ENCODE measurements at places on chromosomes 6 and 20.

- DNase-seq = no peak
Observed at GRCh38 chr6:157063923-157064322, 259.4 kb downstream of the TMEM242 start.

- DNase-seq = no peak
Observed at GRCh38 chr6:139080255-139080920, 51.8 kb downstream of the ABRACL start.

DNA sequence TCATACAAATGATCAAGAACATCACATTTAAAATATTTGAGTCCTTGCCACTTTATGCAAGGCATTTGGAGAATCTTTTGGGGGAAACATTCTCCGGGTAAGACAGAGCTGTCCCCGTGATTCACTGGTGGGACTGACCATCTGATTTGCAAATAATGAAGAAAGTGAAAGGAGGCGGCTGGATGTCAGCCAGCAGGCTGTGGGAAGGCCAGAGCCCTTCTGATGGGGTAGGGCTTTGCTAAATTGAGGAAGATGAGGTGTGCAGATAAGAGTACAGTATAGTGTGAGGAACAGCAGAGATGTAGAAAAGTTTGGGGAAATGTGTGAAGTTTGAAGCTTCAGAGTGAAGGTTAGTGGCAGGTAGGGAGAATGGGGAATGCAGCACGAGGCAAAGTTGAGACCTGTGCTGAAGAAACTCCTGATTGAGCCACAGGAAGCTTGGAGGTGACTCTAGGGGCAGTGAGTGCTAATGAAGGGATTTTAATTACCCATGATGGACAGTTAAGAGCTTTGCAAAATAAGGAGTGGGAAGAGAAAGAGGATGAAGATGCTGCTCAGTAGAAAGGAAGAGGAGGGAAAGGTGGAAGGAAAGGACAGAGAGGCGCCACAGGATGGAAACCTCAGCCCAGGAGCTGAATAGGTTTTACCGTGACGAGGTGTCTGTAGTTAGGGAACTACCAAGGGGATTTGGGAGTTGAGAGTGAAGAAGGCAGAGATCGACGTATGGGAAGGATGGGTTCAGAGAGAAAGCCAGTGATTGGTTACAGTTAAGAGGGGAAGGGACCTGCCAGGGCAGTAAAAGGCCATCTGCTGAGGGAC, 68.7 kb downstream of the SNX9 start:
- DNase-seq = no peak

DNA sequence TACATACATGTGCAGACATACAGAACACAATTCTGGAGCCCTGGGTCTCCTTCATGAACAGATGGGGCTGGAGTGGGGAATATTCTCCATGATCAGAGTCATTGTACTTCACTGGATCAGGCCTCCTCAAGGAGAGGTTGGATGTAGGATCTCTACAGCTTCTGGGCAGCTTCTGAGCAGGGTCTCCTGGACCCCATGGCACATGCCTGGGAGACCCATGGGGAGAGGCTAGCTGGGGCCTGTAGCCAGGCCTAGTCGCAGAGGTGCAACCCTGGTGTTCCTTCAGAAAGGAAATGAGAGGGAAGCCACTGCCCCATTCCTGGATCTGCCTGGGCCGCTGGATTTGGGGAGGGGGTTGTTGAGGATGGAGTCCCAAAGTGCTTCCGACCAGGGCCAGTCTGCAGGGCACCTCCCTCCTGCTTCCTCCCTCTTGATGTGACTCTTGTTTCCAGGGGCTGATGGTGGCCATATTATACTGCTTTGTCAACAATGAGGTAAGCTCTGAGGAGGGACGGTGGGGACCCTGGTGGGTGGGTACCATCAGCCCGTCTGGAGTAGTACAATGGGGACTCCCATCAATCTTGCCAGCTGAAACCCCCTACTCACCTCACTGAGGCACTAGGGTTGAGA, 31.8 kb downstream of the GLP1R start:
- no peak for DNase-seq

- DNase-seq = peak; percentile 11
Observed at GRCh38 chr6:119284861-119285521, 64.6 kb downstream of the MAN1A1 start.

GRCh38 chr6:104407957-104408356, 451.8 kb downstream of the HACE1 start:
- no peak for DNase-seq

GRCh38 chr6:155483858-155484257, 28.2 kb upstream of the NOX3 start:
- DNase-seq = no peak

GRCh38 chr6:147390909-147391536, 117.5 kb upstream of the SAMD5 start:
- no peak for DNase-seq

- no peak for DNase-seq
Observed at GRCh38 chr6:1518855-1519254, 90.9 kb upstream of the FOXC1 start.

- DNase-seq = no peak
Observed at GRCh38 chr6:19873031-19873430, 35.9 kb downstream of the ID4 start.

GRCh38 chr20:42098418-42098817, 480.2 kb upstream of the CHD6 start:
- DNase-seq = no peak

- DNase-seq = peak; percentile 9
Observed at GRCh38 chr6:128327890-128328289, 192.5 kb downstream of the PTPRK start.

DNA sequence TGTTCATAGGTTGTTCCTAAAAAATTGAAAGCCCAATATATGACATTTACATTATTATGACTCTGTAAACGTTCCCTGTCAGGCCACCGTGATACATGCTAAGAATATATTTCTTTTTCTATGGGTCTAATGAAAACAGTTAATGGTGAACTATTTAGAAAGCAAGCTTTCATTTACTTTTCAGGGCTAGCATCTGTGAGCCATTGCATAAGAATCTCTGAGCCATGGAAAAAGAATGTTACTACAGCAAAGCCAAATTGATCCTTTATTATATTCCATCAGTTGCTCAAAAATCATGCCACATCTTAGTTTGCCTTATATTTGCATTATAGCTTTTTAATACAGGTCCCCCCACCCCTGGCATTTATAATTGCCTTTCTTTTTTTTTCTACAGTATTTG, 275.5 kb downstream of the ZFAND3 start:
- no peak for DNase-seq

DNA sequence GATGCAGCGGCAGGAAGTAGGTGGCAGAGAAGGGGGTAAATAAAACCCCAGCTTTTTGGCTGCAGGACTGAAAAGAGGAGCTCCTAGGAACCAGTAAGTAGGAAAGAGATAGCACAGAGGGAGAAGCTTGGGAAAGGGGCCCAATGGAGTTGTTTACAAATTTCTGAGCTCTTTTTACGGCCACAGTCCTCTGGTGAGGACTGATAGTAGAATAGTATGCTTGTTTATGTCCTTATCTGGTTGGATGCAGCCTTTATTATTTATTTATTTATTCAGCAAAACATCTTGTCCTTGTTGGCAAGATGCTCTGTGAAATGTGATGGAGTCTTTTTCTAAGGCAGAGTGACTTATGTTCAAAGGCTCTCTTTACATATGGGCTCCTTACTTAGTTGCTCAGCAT, 119.7 kb upstream of the AHI1 start:
- no peak for DNase-seq

DNA sequence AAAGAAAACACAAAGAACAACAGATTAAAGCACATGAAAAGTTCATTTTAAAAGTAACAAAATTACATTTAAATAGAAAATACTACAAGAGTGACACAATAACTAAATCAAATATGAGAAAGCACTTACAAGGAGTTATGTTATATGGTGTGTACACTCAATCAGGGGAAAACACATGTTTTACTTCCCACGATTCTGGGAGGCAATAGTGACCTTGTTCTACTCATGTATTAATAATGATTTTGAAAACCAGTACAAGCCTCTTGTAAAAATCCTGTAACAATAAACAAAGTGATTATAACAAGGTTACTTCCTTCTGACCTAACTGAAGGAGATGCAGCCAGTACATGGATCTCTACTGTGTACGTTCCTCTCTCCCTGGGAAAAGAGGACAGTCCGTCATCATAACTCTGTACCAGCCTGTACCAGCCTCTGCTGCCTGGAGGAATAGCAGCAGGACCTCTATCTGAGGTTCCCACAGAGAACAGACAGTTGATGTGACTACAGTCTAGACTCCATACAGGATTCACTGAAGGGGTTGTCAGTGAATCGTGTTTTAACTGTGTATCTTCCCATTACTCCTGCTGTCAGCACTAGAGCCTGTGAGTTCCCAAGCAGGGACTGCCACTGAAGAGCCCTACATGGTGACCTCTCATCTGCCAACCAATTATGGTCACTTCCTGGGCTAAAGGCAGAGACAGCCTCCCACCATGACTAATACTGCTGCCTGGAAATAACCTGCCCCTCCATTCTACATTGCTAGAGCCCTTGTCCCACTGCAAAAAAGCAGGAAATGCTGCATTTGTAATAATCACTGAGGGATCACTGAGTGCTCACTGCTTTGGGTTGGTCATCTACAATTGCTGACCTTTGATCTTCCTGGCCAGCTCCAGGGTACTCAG, 149.7 kb downstream of the KIF16B start:
- DNase-seq = no peak

DNA sequence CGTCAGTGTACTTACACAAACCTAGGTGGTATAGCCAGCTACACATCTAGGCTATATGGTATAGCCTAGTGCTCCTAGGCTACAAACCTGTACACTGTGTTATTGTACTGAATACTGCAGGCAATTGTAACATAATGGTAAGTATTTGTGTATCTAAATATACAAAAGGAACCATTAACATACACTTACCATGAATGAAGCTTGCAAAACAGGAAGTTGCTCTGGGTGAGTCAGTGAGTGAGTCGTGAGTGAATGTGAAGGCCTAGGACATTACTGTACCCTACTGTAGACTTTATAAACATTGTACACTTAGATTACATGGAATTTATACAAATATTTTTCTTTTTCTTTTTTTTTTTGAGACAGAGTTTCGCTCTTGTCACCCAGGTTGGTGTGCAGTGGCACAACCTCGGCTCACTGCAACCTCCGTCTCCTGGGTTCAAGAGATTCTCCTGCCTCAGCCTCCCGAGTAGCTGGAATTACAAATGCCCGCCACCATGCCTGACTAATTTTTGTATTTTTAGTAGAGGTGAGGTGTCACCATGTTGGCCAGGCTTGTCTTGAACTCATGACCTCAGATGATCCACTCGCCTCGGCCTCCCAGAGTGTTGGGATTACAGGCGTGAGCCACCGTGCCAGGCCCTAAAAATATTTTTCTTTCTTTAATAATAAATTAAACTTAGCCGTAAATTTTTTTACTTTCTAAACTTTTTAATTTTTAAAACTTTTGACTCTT, 15.4 kb upstream of the KIAA1755 start:
- peak; percentile 42 for DNase-seq

GRCh38 chr20:13250251-13250650, 29.2 kb downstream of the ISM1 start:
- no peak for DNase-seq

DNA sequence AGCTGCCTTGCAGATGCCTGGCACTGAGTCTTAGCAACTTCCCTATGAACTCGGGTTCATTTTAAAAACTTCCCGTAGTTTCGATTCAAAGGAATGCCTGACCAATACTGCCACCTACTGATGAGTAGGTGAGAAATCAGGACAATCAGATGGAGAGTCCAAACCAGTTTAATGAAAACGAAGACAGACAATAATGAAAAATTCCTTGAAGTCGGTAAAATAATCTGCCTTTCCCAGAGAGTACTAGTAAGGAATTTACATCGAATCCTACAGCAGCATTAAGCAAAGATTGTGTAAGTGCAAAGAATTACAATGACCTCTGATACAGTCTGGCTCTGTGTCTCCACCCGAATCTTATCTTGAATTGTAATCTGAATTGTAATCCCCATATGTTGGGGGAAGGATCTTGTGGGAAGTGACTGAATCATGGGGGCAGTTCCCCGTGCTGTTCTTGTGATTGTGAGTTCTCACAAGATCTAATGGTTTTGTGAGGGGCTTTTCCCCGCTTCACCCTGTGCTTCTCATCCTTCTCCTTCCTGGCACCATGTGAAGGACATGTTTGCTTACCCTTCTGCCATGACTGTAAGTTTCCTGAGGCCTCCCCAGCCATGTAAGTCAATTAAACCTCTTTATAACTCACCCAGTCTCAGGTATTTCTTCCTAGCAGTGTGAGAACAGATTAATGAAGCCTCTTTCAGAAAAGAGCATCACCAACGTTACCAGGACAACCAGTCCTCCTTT, 134.4 kb downstream of the ARHGAP18 start:
- DNase-seq = no peak

DNA sequence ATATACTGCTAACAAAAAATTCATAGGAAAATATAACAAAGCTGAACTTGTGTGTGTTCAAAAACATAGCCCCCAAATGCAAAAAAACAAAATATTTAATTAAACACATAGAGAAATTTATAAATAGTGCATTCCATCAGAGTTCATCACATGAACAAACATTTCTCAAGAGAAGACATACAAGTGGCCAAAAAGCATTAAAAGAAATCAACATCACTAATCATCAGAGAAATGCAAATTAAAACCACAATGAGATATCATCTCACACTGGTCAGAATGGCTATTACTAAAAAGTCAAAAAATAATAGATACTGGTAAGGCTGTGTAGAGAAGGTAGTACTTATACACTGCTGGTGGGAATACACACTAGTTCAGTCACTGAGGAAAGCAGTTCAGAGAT, 39.6 kb upstream of the ADGRG6 start:
- no peak for DNase-seq

- no peak for DNase-seq
Observed at GRCh38 chr6:106747139-106747538, 117.8 kb downstream of the QRSL1 start.

DNA sequence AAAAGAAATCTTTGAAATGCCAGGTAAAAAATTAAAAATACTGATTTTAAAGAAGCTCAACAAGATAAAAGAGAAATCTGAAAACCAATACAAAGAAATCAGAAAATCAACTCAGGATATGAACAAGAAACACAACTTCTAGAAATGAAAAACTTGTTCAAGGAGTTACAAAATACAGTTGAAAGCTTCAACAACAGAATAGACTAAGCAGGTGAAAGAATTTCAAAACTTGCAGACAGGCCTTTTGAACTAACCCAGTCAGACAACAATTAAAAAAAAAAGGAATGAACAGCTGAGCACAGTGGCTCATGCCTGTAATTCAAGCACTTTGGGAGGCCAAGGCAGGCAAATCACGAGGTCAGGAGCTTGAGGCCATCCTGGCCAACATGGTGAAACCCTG, 57.8 kb downstream of the PDSS2 start:
- DNase-seq = no peak

DNA sequence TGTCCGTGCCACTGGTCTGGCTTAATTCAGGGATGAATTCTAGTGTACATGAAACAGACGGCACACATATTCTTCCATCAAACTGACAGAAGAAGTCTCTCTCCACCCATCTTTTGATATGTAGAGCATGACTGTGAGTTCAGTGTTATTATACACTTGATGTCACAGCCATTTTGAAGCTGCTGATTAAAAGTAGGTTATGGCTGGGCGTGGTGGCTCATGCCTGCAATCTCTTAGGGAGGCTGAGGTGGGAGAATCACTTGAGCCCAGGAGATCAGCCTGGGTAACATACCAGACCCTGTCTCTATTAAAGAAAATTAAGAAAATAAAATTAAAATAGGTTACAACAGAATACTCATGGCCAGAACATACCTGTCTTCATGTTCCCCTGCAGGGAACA, 20.7 kb downstream of the C6orf15 start:
- DNase-seq = no peak
